Spleen (tissue), 13 donors: ENCODE measurements at places on chromosomes 5 and 9. TPM values are rescaled to one million over a fixed set of nuclear protein-coding genes. Genes with fewer than 3 reads are reported as not detected.

Gene YTHDC2
- total RNA-seq = 34.0 TPM

Gene SETD9
- total RNA-seq = 6.1 TPM

Gene F2RL1
- 4.3 TPM for total RNA-seq

Gene GPR151
- total RNA-seq = not detected

Gene CTSV
- not detected for total RNA-seq

Gene FREM1
- 0.60 TPM for total RNA-seq

Gene TRUB2
- 9.1 TPM for total RNA-seq

Gene PCDHGA11
- 3.2 TPM for total RNA-seq

Gene BAAT
- not detected for total RNA-seq

Gene PRDM9
- not detected for total RNA-seq

Gene GLRA1
- not detected for total RNA-seq

Gene CNTFR
- total RNA-seq = 9.9 TPM

Gene WDR38
- not detected for total RNA-seq

Gene CFAP157
- not detected for total RNA-seq

Gene SLC36A2
- total RNA-seq = not detected

Gene GCNT4
- total RNA-seq = 2.8 TPM

Gene PCDHA10
- 0.60 TPM for total RNA-seq

Gene SPINK13
- not detected for total RNA-seq

Gene GFI1B
- 1.5 TPM for total RNA-seq

Gene FOXD1
- total RNA-seq = 0.39 TPM

Gene SH3TC2
- 0.63 TPM for total RNA-seq

Gene PCDHGA4
- total RNA-seq = 1.4 TPM

Gene RORB
- 0.09 TPM for total RNA-seq

Gene FBXO10
- total RNA-seq = 36.9 TPM

Gene SEMA6A
- 29.5 TPM for total RNA-seq

Gene MARVELD2
- 1.9 TPM for total RNA-seq

Gene PAIP2
- total RNA-seq = 86.4 TPM

Gene TNFSF8
- total RNA-seq = 27.8 TPM

Gene CDH18
- not detected for total RNA-seq

Gene RXRA
- total RNA-seq = 116 TPM

Gene ANKRD31
- total RNA-seq = 0.20 TPM
